ENCODE measurements at places on chromosomes 7 and 10. TPM values are rescaled to one million over a fixed set of nuclear protein-coding genes. Genes with fewer than 3 reads are reported as not detected.

DNA sequence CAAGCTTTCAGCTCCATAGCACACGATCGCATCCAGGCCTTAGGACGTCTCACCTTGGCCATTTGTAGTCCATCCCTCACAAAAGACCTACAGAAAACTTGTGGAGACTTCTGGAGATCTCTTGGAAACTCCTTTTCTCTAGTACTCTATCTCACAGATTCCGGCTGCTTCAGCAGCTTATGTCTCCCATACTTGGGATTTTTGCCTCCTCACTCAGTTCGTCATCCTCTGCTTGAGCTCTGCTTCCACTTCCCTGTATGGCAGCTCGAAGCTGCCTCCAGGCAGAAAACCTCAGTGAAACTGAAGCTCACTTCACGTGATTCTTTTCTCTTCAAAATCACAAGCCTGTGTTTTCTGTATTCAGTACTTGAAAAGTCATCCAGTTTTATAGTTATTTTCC lies 178.7 kb upstream of the GDF10 start:
- no peak for DNase-seq
- no peak overlapping the region for H3K4me3 ChIP-seq
- no peaks in the 10 kb centered on the region for H3K4me1 ChIP-seq
- no peaks in the 10 kb centered on the region for H3K36me3 ChIP-seq
- H3K27ac ChIP-seq: no peak overlapping the region

- no peak overlapping the region for H3K4me3 ChIP-seq
- no peaks in the 10 kb centered on the region for H3K27me3 ChIP-seq
- no peaks in the 10 kb centered on the region for H3K36me3 ChIP-seq
- H3K27ac ChIP-seq: no peak overlapping the region
- DNase-seq: peak; percentile 81
- no peaks in the 10 kb centered on the region for H3K4me1 ChIP-seq
Measured at GRCh38 chr10:29957907-29958331, 101.5 kb downstream of the JCAD start.

- no peaks in the 10 kb centered on the region for H3K4me1 ChIP-seq
- DNase-seq: no peak
- H3K27me3 ChIP-seq: no peaks in the 10 kb centered on the region
- peaks cover 2% of the 10 kb centered on the region for H3K36me3 ChIP-seq
- H3K4me3 ChIP-seq: no peak overlapping the region
- H3K27ac ChIP-seq: no peak overlapping the region
Measured at GRCh38 chr7:102425639-102426267, 7.6 kb upstream of the ORAI2 start.

DNA sequence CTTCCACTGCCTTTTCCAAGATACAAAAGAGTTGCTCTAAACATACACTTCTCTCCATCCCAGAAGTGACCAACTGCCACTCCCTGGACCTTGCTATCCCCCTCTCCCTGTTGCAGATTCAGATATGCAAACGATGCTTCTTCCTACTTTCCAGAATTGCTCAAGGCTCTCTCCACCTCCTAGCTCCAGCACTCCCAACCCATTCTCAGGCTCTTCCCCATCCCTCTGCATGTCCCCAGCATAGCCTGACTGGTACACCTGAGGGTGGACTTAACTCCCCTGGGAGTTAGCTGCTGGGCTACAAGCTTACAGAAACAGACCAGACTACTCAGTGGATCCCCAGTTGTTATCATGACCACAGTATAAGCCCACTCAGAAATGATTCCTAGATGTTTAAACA lies 27.6 kb downstream of the MKRN1 start:
- H3K4me3 ChIP-seq: no peak overlapping the region
- no peak for DNase-seq

DNA sequence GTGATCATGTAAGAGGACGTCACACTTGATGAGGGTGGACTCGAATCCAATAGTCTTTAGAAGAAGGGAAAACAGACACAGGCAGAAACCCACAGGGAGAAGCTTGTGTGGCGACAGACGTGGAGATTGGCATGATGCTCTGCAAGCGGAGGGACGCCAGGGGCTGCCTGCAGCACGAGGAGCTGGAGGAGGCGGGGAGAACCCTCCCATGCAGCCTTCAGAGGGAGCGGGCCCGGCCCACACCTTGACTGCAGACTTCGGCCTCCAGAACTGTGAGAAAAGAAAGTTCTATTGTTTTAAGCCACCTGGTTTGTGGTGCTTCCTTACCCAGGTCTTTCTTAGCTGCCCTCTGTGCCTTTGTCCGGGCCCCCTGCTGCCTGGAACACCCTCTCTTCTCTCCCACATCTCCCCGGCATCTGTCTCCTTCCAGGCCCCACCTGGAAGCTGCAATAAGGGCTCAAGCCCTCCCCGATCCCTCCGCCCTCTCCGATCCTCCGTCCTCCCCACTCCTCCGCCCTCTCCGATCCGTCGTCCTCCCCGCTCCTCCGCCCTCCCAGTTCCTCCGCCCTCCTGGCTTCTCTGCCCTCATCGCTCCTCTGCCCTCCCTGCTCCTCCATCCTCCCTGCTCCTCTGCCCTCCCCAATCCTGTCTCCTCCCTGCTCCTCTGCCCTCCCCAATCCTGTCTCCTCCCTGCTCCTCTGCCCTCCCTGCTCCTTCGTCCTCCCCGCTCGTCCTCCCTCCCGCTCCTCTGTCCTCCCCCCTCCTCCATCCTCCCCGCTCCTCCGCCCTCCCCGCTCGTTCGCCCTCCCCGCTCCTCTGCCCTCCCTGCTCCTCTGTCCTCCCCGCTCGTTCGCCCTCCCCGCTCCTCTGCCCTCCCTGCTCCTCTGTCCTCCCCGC lies 17.4 kb upstream of the PRKAG2 start:
- H3K27me3 ChIP-seq: peaks cover 36% of the 10 kb centered on the region
- H3K27ac ChIP-seq: no peak overlapping the region
- no peak for DNase-seq
- H3K4me1 ChIP-seq: no peaks in the 10 kb centered on the region
- H3K36me3 ChIP-seq: no peaks in the 10 kb centered on the region

- peaks cover 6% of the 10 kb centered on the region for H3K4me1 ChIP-seq
- no peak overlapping the region for H3K4me3 ChIP-seq
- no peaks in the 10 kb centered on the region for H3K27me3 ChIP-seq
- DNase-seq: no peak
- no peaks in the 10 kb centered on the region for H3K36me3 ChIP-seq
Measured at GRCh38 chr10:29411666-29412315, 122.9 kb downstream of the LYZL1 start.

GRCh38 chr10:104925232-104925851 lies 284.3 kb downstream of the SORCS3 start:
- peaks cover 3% of the 10 kb centered on the region for H3K4me1 ChIP-seq
- H3K27me3 ChIP-seq: no peaks in the 10 kb centered on the region
- H3K27ac ChIP-seq: no peak overlapping the region
- no peaks in the 10 kb centered on the region for H3K36me3 ChIP-seq
- H3K4me3 ChIP-seq: no peak overlapping the region
- DNase-seq: no peak

The CUEDC2 gene
- 49.1 TPM for total RNA-seq

The FRMPD2 gene
- total RNA-seq: 0.39 TPM

The MOGAT3 gene
- total RNA-seq: not detected

The ADCK2 gene
- total RNA-seq: 12.4 TPM

The ZPBP gene
- not detected for total RNA-seq

The BMPER gene
- total RNA-seq: 4.4 TPM

The TMEM196 gene
- total RNA-seq: not detected

Measured in astrocyte (in vitro differentiated cells and primary cell).